ENCODE measurements at places on chromosomes 11 and 22. TPM values are rescaled to one million over a fixed set of nuclear protein-coding genes. Genes with fewer than 3 reads are reported as not detected.

DNA sequence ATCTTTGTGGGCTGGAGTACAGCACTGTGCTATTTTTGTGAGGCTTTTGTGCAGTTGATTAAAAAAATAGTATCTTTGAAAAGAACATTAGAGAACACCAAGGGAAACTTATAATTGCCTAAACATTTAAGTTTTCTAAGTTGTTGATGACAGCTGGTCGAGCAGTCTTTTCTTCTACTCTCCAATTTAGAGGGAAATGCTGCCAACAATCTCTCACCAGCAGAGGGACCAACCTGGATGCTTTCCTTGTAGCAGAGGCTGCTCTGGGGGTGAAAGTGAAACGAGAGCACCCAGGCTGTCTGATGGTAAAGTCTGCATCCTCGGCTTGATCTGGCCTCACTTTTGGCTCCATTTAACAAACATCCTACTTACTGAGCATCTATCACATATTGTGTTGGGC is 1286.5 kb upstream of the TENM4 start:
- DNase-seq: no peak

Gene OR9I1
- not detected for polyA plus RNA-seq

Gene GTSE1
- polyA plus RNA-seq: 0.41 TPM

- no peak for DNase-seq
Measured at GRCh38 chr22:49070501-49070900, 757.2 kb downstream of the BRD1 start.

DNA sequence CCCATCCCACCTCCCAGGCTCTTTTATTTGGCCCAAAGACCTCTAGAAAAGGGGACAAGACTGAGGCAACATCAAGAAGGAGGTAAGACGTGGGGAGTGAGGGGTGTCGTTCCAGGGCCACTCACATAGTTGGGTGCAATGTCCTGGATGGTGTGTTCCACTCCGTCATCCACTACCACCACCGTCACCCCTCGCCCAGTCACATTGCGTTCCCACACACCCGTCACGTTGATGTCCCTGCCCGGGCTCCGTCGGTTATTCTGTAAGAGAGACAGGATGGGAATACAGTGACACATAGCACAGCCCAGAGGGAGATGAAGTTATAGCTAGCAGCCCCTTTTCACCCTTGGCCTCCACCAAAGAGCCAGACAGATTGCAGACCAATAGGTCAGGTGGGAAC is 3.8 kb downstream of the PCSK7 start:
- no peak for DNase-seq

GRCh38 chr11:23948851-23949250 is 548.0 kb upstream of the LUZP2 start:
- DNase-seq: peak; percentile 10

Gene MMP13
- polyA plus RNA-seq: not detected

GRCh38 chr11:16750417-16750816 is 12.0 kb downstream of the C11orf58 start:
- DNase-seq: no peak

DNA sequence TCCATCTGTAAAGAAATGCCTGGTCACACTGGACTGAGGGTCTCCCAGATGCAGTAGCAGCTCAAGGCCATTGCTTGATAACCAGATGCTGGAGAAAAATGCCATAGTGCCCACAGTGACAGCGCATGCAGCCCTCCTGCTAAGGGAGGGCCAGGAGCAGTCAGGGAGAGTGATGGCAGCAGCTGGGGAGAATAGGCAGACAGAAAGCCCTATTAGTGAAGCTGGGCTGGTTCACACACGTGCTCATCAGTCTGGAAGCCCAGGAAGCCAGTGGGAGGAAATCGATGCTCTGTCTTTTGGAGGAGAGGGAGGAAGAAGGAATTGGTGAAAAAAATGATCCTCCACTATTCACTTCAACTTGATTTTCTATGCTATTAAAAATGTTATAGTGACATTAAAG is 82.9 kb downstream of the OSBP2 start:
- DNase-seq: no peak

GRCh38 chr22:45994491-45995404 is 17.8 kb upstream of the WNT7B start:
- DNase-seq: peak; percentile 89

Gene SHANK3
- polyA plus RNA-seq: 8.8 TPM

Gene MRGPRX4
- polyA plus RNA-seq: not detected

Gene TSG101
- 91.7 TPM for polyA plus RNA-seq

Gene YPEL1
- 2.2 TPM for polyA plus RNA-seq

Gene C22orf31
- polyA plus RNA-seq: not detected

- no peak for DNase-seq
Measured at GRCh38 chr22:24361976-24362646, 65.3 kb upstream of the ADORA2A start.

GRCh38 chr11:119941171-119941570 is 196.7 kb downstream of the TRIM29 start:
- no peak for DNase-seq

Gene TRIM77
- not detected for polyA plus RNA-seq

GRCh38 chr11:71301046-71301857 is 48.9 kb upstream of the SHANK2 start:
- no peak for DNase-seq

DNA sequence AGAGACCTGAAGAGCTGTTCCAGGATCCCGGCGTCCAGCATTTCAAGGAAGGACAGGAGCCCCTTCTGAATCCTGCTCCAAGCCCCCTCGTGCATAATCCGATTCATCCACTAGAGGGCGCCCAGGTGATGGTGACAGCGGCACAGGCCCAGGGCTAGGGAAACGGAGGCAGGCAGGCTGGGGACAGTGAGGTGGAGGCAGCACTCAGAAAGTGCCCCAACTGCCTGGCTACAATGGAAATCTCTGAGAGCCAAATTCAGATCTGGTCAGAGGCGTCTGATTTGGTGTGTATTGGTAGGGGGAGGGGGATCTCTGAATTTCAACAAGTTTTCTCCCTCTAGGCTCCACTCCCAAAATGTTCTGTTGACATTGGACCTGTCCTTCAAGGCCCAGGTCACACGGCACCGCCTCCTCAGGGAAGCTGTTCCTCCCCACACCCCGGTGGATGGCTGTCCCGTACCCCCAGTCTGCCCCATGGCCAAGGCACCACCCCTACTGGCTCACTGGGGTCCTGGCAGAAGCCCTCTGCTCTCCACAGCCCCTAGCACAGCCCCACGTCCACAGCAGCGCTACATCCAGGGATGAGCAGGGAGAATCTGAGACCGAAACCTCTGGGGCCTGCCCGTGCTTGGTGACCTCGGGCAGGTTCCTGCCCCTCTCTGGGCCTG is 142.9 kb downstream of the CRYBB2 start:
- peak; percentile 69 for DNase-seq

- no peak for DNase-seq
Measured at GRCh38 chr22:17633217-17633997, 4.9 kb upstream of the ATP6V1E1 start.

- DNase-seq: no peak
Measured at GRCh38 chr11:17121981-17122380, 44.5 kb upstream of the RPS13 start.

DNA sequence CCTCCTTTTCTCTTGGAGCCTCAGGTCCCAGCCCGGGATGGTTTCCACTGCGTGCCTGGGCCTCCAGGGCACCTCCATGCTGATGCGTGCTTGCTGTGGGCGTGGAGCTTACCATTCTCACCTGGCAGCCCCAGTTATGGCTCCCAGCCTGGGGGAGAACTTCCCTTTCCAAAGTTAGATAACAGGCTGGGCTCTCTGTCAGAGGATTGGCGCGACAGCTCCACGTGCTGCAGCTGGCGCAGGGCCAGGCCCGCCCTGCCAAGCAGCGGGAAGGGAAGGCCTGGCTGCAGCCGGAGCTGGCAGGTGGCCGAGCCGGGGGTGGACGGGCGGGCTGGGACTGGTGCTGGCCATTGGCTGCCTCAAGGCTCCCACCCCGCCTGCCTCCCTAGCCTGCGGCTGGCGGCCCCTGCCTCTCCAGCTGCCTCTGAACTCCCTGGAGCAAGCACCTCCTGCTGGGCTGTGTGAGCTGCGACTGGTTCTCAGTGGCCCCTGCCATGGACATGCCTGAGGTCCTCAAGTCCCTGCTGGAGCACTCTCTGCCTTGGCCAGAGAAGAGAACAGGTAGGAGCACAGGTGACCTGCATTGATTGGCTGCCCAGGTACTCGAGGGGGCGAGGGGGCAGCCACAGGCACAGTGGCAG is 14.6 kb upstream of the TEF start:
- DNase-seq: peak; percentile 94

DNA sequence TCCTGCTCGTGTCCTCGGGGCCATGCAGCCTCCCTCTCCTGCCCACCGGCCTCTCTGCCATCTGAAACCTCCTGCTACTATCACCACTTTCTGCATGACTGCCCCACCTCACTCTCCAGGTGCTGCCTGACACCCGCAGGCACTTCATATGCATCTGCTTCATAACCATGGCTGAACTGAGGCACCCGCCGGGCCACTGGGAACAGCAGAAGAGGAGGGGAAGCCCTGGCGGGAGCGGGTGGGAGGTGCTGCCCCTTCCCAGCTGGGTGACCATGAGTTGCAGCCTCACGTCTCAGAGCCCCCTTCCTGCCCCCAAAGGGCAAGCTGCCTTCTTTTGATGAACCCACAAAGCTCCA is 21.7 kb upstream of the PICK1 start:
- DNase-seq: peak; percentile 66

DNA sequence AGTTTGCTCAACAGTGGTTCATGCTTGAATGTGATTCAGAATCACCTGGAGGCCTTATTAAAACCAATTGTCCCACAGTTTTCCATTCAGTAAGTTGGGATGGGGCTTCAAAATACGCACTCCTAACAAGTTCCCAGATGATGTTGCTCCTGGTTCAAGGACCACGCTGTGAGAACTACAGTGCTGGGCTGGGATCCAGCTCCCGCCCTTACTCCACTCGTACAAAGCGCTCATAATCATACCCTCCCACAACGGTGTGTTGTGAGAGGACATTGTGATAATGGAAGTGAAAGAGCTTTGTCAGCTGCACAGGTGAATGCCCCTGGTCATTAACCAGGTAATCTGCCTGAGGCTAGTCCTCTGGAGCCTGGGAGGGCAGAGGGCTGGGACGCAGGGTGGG is 1.3 kb upstream of the CD82 start:
- peak; percentile 35 for DNase-seq

- peak; percentile 47 for DNase-seq
Measured at GRCh38 chr11:103055221-103055890, 36.6 kb downstream of the DCUN1D5 start.
